ENCODE measurements at places on chromosomes 7 and 10. TPM values are rescaled to one million over a fixed set of nuclear protein-coding genes. Genes with fewer than 3 reads are reported as not detected.

DNA sequence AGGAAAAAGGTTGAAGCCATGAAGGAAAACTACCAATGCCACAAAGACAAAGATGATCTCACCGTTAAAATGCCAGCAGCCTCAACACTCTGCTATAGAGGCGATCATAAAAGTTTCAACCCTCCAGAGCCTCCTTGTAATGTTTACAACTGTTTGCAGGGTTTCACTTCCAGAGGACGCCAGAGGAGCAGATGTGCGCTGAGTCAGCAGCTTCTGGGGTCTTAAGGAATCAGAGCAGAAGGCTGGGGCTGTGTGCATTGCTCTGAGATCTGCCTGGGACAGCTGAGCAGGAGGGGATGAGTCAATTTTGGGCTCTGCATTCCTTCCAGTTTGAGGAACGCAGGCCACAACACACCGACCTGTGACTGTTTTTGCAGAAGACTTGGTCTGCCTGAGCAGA lies 98.3 kb downstream of the TMEM130 start:
- DNase-seq, result no peak

DNA sequence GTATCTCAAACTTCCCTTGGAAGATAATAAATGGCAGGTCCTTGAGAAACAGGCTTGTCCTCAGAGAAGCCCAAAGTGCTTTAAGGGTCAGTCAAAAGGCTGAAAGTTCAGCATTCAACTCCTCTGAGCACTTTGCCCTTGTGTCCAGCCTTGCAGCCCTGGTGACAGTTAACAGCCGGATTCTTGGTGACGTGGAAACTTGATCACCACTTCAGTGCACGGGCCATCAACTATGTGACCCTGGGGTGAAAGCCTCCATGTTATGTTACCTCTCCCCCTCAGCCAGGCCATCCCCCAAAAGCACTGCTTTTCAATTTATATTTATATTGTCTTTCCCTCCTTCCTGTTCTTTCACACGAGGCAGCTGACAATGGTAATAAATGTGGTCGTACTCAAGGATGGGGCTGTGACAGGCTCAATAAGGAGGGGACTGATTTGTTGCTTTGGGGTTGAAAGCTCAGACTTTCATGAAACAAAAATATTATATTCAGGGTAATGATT lies 164.0 kb upstream of the NRP1 start:
- DNase-seq, result no peak

GRCh38 chr7:29606830-29607229 lies 43.2 kb downstream of the PRR15 start:
- no peak for DNase-seq

GRCh38 chr7:155233311-155234157 lies 64.1 kb upstream of the INSIG1 start:
- DNase-seq, result no peak

- no peak for DNase-seq
Observed at GRCh38 chr7:158236400-158236799, 351.2 kb downstream of the PTPRN2 start.

DNA sequence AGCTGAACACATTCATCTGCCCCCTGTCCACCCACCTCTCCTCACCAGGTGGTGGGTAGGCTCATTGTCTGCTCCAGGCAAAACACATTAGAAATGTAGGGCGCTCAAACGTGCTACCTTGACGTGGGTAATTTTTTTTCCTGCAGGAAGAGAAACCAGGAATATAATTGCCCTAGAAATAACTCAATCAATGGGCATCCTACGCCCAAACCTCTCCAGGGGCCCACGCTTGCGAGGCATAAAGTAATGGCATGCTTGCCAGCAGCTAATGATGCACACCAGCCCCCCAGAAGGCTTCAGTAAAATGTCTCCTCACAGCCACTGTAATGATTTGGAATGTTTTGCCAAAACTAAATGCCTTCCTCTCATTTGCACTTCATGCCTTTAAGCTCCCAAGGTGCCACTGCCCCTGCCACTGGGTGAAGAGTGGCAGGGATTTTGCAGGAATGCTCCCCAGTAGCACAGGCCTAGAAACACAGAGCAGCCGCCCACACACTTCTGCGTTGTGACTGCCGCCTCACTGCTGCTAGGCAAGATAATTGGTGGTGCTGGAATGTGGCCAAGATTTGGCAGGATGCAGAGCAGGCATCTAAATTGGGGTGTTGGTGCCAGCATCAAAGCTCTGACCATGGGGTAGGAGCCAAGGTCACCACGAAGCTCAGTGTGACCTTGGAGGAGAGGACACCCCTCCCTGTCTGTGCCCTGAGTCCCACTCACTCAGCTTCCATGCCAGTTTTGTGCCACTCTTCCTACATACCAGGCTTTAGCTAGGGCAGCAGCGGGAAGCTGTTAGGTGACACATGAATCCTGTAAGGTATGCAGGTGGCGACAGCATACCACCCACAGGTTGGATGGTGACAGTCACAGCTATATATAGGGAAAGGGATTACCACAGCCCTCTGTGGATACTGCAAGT lies 48.7 kb upstream of the PPP1R3C start:
- peak; percentile 6 for DNase-seq

DNA sequence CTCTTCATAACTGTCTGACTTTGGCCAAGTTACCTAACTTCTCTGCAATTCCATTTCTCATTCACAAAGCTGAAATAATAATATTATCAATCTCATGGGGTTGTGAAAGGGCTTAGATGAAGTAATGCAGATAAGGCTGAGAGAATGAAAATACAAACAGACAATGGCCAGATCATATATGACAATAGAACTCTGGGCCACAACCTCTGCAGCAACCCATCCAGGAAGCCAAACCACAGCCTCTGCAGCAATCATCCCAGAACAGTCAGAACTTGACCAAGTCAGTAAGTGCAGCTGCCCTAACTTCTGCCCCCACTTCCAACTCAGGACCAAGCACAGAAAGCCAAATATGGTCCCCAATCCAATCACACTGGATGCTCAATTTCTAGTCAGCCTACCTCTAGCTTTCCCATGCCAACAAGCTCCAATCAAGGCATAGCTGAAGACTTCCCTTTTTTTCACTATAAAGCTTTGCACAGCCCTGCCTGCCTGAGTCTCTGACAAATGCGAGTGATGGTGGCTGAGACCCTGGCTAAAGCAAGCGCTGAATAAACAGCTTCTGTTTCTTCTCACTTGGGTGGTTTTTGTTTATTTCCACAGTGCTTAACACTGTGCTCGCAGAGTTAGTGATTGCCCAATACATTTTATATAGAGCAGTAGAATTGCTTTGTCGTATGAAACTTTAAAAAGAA lies 34.8 kb upstream of the TNPO3 start:
- DNase-seq, result no peak

- DNase-seq, result no peak
Observed at GRCh38 chr10:63542835-63543575, 21.8 kb downstream of the REEP3 start.

- peak; percentile 52 for DNase-seq
Observed at GRCh38 chr10:125039354-125039769, 97.4 kb downstream of the ZRANB1 start.

DNA sequence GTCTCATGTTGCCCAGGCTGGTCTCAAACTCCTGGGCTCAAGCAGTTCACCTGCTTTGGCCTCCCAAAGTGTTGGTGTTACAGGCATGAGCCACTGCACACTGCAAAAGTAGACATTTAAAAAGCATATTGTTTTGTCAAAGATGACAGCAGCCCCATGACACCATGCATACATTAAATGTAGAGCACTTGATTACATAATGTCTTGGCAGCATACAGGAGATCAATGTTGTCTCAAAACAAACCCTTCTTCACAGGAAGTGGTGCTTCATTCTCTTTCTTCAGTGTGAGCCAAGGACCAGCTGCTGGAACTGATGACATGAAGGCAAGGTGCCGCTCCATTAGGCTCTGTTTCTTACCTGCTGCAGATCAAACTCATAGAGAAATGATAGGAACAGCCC lies 218.4 kb downstream of the KLF6 start:
- DNase-seq, result no peak

DNA sequence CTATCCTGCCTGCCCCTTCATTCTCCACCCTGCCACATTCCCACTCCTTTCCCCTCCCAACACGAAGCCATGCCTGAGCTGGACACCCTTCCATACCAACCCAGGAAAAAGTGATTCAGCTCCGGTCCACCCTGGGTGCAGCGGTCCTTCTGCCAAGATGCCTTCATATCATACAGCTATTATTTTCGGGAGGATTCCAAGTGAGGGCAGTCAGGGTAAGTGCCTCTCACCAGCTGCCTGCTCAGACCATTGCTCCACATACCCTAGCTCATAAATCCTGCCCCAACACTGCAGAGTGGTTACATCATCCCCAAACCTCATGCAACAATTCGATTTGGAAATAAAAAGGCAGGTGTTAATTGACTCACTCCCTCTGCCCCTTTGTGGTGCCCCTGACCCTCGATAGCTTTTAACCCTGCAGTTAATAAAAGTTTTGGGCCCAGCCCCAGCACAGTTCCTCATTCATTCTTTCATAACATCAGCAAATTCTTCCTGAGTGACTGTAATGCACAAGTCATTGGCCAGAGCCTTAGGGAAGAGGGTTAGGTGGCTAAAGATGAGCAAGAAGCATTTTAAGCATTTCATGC lies 42.6 kb downstream of the ZNF503 start:
- DNase-seq, result no peak

PALD1 gene
- 112 TPM for total RNA-seq

CCDC172 gene
- total RNA-seq, result not detected

VIPR2 gene
- total RNA-seq, result not detected

PRPS1L1 gene
- total RNA-seq, result not detected

SPACDR gene
- 0.40 TPM for total RNA-seq

NUDT13 gene
- total RNA-seq, result 1.7 TPM

ANKRD22 gene
- total RNA-seq, result not detected

SFTPA2 gene
- total RNA-seq, result not detected

NRBF2 gene
- 13.1 TPM for total RNA-seq

GNAT3 gene
- not detected for total RNA-seq

TLX1 gene
- total RNA-seq, result not detected

ADCYAP1R1 gene
- under 0.01 TPM for total RNA-seq
